ENCODE measurements at places on chromosomes 16 and 17.
A peak's percentile ranks its signal among the peaks of the same experiment; 100 is the strongest.

GRCh38 chr17:7119314-7119713, 4.7 kb upstream of the ASGR2 start:
- DNase-seq: no peak

DNA sequence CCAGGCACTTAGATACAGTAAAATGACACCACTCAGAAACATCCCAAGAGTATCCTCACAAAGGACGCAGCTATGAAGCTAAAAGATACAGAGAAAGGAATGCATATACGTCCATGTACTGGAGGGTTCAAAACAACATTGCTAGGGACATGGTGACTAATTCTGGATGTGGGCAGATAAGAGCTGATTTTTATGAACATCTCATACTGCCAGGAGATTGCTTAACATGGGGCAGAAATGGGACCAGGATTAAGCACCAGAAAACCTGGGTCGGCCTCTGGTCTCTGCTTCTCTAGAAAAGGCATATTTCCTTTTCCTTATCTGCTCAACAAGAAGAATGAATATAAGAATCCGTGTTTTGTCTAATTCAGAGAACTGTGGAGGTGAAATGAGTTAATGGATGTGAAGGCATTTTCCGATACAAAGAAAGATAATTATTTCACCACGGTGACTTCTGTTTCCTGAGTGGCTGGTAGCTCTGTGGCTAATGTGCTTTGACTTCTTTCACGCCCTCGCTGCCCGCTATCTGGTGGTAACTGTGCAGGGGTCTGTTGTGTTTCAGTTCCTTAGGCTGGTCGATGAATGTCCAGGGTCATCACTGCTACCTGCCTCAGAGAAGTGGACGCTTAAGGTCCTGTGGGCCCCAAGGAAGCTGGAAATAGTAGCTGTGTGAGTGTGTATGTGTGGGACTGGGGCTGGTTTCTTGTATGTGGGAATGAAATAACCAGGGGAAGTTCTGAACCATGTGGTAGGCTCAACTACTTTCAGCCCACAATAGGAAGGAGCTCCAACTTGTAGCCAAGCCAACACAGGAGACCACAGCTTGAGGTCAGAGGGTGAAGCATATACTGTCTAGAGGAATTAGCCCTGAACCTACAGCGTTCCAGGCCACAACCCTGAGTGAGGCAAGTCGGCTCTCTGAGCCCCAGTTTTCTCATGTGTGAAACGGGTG, 15.8 kb upstream of the CCL5 start:
- DNase-seq: no peak

DNA sequence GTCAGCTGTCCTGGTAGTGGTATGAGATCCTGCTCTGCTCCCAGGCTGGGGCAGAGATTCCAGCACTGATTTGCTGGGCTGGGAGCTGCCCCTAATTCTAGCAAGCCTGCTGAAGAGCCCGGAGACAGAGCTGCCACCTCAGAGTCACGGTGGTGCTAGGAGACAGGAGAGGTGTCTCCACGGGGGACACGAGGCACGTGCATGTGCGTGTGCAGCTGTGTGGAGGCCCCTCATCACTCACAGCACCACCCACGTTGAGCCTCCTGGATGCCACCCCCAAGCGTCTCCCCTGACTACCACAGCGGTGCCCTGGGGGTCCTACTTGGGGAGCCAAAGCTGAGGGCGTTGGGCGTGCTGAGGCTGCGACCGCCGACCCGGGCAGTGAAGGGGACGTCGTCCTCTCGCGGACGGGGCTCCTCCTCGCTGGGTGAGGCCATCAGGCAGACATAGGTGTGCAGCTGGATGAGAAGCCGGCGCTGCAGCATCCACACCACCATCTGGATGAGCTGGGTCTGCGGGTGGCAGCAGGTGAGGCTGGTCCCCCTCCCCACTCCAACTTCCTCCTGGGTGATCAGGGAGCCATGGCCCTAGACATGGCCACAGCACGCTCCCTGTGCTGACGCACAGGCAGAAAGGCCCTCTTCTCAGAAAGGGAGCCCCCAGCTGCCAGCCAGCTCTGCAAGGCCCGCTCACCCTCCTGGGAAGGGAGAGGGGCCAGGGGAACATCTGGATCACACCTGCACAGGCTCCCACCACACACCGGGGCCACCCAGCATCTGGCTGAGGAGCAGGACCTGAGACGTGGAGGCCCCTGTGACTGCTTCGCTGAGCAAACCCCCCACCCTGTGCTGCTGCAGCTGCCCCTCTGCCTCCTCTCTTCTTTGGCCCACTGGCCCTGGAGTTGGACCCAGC, 11.6 kb downstream of the MPG start:
- DNase-seq: no peak

GRCh38 chr17:45230787-45231480, 9.2 kb downstream of the FMNL1 start:
- peak; percentile 36 for DNase-seq

DNA sequence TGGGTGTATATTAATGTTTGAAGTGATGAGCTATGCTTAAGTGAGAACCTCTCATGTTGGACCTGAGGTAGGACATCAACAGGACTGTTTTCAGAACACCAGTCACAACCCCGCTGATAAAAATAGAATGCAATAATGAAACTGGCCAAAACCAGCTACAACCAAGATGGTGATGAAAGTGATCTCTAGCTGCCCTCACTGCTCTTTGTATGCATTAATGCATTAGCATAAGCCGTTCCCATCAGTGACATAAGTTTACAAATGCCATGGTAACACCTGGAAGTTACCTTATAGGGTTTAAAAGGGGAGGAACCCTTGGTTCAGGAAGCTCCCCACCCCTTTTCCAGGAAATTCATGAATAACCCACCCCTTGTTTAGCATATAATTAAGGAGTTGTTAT, 672.5 kb upstream of the EEF2KMT start:
- DNase-seq: no peak

- DNase-seq: no peak
These were observed 43.8 kb downstream of the PITPNM3 start for GRCh38 chr17:6512552-6512951.

DNA sequence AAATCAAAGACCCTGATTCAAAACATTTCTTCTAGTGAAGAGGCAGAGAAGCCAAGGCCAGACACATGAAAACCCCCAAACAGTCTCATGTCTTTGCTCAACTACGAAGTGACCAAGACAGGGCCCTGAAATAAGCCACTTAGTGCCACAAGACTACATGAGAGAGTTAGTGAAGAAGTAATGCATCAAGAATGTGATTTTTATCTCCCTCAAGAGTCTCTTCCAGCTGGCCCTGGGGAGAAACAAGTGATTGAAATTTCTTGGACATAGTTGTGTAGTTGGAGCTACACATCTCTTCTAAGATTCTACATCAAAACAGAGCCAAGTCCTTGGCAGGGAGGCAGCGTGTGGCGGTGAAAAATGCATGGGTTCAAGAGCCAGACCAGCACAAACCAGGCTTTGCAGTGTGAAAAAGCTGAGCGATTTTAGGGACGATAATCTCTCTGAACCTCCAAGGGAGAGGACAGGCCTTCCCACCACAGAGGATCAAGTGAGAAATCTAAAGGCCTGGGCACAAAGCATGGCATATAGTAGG, 30.6 kb downstream of the LYRM1 start:
- DNase-seq: peak; percentile 54

- DNase-seq: no peak
These were observed 532.7 kb upstream of the CDH8 start for GRCh38 chr16:62568926-62569325.

Measured in AG10803 (cell line).